ENCODE measurements at places on chromosomes 7 and 10.

DNA sequence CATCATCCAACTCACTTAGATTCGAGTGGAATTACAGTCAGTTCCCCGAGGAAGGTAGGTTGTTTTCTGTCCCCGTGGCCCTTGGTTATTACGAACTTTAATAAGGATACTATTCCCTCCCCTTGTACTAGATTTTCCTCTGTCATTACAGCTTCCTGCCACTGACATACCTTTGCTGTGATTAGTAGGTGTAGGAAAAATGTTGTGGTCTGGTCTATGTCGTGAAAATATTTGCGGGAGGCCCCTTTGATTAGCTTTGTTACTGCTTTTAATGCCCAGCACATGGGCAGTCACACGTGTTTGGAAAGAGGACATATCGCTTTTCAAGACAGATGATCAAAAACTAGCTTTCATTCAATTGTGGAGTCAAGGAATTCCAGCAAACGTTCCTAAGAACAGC, 92.2 kb downstream of the GATA3 start:
- DNase-seq: peak; percentile 19

DNA sequence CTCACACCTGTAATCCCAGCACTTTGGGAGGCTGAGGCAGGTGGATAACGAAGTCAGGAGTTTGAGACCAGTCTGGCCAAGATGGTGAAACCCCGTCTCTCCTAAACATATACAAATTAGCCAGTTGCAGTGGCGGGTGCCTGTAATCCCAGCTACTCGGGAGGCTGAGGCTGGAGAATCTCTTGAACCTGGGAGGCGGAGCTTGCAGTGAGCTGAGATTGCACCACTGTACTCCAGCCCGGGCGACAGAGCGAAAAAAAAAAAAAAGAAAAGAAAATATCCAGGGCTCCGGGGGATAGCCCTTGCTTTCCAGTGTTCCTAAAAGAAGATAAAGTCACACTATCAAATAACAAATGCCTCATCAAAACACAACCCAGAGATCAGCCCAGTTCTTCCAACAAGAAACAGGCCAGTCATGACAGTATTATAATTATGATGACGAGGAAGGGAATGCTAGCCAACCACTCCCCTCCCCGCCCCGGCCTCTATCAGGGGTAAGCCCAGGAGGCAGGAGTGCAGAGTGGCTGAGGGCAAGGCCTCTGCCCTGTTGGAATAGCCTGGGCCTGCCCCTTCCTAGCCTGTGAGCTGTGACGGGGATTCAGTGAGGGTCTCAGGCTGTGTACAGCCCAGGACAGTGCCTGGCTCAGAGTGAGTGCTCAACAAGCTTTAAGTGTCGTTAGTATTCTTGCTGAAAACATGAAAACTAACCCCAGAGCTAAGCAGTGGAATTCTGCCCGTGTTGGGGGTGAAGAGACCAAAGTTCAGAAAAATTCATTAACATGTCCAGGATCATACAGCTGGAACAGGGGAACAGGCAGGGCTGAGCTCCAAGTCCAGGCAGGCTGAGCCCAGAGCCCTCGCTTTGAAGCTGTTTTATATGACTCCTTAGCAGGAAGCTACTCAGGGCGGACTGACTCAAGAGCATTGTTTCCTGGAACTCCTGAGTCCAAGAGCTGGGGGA, 54.3 kb downstream of the FAM241B start:
- peak; percentile 71 for DNase-seq

DNA sequence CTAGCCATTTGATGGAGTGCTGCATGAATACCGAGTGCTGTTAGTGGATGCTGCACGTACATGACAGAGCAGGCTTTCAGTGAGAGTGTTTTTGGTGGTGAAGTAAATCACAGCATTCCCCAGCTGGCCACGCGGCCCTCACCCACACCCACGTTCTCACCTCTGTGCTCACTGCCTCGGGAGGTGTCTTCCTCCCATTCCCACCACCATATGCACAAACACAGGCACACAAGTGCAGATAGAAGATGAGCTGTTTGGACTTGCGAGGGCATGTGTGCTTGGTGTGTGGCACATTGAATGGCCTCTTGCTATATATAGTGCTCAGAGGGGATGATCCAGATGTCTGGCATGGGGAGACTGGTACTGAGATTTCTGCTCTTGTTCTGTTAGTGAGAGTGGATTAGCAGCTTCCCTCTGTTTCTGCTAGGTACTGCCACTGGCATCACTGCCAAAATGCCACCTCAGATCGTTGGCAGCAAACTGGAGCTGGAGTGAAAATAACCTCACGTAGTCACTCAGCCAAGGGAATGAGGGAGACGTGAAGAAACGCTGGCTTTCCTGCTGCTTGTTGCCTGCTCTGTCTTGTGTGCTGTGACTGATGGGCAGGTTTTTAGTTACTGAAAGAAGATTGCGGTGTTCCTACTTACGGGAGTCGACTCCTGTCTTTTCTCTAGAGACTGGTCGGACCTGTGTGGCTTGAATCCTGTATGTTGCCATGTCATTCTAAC, 19.1 kb downstream of the DNAJB6 start:
- DNase-seq: no peak

DNA sequence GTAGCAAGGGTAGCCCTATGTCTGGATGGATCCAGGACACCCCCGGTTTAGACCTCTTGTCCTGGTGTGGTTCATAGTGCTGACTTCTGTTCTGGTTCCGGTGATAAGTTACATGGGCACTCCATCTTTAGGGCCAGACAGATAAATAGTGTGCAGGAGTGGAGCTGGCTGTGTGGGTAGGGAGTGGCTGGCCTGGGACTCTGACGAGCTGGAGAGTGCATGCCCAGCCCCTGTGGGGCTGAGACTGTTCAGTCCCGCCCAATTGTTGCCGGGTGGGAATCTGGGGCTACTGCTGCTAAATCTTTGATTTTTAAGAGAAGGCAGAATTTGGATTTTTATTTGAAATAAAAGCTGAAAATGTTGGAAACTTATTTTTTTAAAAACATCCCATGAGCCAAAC, 27.3 kb downstream of the PDCD11 start:
- DNase-seq: no peak

GRCh38 chr7:100584683-100585510, 1.0 kb downstream of the LRCH4 start:
- DNase-seq: peak; percentile 77

GRCh38 chr10:123156078-123156477, 1.9 kb downstream of the BUB3 start:
- no peak for DNase-seq

- no peak for DNase-seq
Measured at GRCh38 chr10:59967079-59967478, 60.7 kb upstream of the CCDC6 start.

DNA sequence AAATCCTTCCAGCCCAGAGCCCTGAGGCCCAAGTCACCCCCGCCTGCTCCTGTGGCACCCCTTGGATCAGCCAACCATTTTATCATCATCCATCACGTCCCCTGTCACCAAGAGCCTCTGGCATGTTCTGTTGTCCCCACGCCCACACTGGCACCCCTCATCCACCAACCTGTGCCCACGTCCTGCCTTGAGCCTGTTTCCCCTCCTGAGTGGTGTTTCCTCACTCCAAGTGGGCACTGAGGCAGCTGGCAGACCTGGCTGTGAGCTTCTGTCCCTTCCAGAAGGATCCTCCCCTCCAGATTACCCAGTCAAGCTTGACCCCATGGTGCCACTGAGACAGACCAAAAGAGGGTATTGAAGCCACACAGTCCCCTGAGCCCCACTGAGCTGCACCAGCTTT, 71.4 kb upstream of the ANTXRL start:
- no peak for DNase-seq

DNA sequence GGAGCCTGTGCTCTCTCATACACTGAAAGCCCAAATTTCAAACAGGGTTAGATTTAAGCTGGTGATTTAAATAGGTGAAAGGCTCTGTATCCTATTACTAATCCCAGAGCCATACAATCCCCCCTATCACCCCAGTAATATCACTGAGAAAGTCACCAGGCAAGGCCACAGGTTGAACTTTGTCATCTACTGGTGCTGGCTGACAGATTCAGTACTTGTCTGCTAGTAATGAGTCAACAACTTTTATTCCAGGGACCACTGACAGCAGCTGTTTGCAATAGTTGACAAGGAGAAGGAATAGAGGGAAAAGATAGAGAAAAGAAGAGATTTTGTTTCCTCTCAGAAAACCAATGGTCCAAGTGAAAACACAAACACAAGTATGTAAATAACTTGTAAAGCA, 10.4 kb downstream of the ASB15 start:
- DNase-seq: no peak

- DNase-seq: no peak
Measured at GRCh38 chr7:156402255-156402654, 238.3 kb upstream of the RNF32 start.

DNA sequence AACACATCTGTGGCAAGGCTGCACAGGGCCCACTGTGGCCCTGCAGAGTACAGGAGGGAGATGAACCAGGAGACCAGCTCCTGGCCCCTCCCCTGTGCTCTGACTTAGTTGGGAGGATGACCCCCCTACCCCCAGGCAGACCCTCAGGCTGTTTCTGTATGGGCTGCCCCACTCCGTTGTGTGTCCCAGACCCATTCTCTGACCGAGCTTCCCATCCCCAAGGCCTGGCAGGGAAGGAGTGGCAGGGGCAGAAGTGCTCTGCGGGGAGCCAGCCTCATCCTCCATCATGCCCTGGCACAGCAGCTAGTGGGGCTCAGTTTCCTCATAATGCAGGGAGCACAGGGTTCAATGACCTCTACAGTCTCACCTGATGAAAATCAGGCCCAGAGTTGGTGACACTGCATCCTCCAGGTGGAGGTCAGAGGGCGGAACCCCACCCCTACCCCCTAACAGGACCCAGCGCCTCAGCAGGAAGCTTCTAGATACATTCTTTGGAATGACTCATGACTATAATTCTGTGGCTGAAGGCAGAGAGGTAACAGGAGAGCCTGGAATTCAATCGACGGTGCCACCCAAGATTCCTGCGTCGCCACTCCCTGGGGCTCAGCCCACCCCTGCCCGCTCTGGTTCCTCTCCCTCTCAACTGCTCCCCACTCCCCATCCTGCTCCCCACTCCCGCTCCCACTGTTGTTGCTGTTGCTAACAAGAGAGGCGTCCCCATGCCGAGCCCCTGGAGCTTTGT, 18.2 kb downstream of the PODXL start:
- DNase-seq: peak; percentile 99

- no peak for DNase-seq
Measured at GRCh38 chr7:18997477-18998150, 119.8 kb downstream of the TWIST1 start.

- no peak for DNase-seq
Measured at GRCh38 chr10:74738985-74739567, 87.3 kb upstream of the KAT6B start.

DNA sequence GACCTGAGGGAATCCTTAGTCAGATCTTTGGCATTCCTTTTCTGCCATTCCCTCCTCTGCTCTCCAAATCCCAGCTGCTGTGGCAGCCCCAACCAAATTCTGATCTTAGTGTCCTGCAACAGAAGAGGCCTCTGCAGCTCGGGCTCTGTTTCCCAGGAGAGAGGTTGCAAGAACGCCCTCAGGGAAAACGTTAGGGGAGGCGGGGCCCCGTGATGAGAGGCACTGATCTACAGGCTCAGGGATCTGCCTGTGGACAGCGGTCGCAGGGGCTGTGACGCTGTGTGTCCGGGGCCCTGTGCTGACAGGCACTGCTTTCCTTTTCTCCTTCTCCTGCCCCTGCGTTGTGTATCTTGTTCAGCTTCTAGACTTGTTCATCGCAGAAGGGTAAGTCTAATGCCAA, 57.3 kb upstream of the DPYSL4 start:
- no peak for DNase-seq

GRCh38 chr7:39353615-39354376, 212.4 kb upstream of the YAE1 start:
- DNase-seq: no peak

GRCh38 chr10:17544465-17544864, 72.7 kb downstream of the HACD1 start:
- DNase-seq: no peak

- DNase-seq: no peak
Measured at GRCh38 chr10:84204610-84205009, 10.3 kb downstream of the CDHR1 start.

- DNase-seq: no peak
Measured at GRCh38 chr10:132616170-132616995, 78.8 kb downstream of the INPP5A start.

DNA sequence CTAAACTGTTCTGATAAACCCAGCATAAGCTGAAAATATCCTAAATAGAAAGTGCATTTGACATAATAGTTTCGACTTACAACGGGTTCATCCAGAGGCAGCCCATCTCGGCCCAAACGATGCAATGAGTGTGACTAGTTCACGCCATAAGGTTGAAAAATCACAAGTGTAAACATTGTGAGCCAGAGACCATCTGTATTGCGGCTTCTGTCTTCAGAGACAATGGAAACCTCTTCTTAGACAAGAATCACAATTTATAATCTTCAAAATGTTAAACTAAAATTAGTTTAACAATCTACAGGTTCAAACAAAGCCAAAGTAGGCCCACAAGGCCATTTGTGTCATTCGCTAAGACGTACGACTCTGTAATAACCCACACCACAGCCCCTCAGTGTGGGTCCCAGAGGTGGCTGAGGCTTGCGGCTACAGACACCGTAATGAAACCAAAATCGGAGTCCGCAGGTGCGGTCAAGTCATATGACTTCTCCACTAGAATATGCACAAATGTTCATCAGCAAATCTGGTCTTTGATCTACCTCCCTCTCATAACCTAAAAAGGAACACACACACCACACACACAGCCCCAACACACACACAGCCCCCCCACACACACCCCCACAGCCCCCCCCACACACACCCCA, 81.8 kb downstream of the DIP2C start:
- no peak for DNase-seq

GRCh38 chr10:33353853-33354252, 19.4 kb upstream of the NRP1 start:
- no peak for DNase-seq

- no peak for DNase-seq
Measured at GRCh38 chr7:79347351-79347750, 106.1 kb downstream of the MAGI2 start.

GRCh38 chr7:101788517-101788916, 28.9 kb upstream of the CUX1 start:
- no peak for DNase-seq

DNA sequence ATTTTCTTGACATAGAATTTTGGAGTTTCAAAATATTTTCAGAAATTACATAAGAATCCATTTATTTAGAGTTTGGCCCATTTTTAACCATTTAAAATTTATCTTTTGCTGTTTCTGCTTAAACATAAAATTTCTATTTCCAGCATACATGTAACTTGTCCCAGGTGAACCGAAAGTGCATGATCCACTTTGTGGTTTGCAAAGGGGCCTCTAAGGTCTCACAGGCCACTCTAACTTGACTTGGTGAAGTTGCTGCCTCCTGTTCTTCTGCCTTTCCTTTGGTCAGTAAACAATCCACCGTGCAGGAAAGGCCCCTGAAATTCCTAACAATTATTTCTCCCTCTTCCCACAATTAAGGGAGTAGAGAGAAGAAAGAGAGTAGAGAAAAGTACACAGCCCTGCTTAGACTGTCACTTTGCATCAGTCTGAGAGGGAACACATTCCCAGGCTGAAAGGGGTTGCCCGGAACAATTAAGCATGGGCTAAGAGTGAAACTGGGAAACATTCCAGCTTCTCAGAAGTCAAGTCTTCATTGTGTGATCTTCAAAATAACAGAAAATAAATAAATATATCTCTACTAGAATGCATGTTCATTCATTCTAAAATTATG, 79.5 kb upstream of the SEMA3A start:
- no peak for DNase-seq

- DNase-seq: no peak
Measured at GRCh38 chr7:106050002-106050745, 61.9 kb downstream of the SYPL1 start.
